ENCODE measurements at places on chromosomes 3 and 15.

- DNase-seq, result no peak
Measured at GRCh38 chr3:24174614-24175013, 229.5 kb downstream of the NR1D2 start.

DNA sequence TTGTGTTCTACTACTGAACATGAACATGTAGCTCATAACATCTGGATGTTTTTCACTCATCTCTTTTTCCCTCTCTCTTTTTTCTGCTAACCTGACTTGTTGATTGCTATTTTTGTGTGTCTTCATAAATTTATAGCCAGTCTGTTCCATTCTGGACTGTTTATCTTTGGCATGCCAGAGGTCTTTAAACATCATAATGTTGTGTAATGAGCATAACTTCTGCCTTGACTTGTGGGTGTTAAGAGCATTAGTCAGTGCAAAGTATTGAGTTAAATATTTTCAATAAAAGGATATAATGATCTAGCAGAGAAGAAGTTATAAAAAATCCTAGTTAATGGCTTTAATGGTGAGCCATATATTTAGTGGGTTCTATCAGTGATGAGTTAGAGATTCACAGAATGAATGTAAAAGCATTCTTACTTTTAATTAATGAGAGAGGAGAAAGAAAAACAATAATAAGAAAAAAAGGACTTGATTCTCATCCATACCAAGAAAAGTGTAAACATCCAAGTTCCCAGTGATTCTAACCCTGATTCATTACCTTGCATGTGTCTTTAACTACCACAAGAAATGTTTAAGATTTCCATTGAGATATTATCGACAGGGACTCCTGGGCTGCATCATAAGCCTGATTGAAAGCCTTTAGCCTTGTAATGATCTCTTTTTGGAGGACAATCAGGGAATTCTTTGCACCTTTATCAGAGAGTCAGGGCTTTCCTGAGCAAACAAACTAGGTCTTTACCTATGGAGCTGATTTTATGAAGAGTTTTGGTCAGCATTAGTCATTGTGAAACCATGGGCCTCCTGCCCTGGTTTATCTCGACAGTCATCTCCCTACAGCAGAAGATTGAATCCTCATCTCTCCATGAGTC lies 22.9 kb downstream of the MITF start:
- DNase-seq, result no peak

- DNase-seq, result no peak
Measured at GRCh38 chr3:8505621-8506020, 4.0 kb downstream of the LMCD1 start.

DNA sequence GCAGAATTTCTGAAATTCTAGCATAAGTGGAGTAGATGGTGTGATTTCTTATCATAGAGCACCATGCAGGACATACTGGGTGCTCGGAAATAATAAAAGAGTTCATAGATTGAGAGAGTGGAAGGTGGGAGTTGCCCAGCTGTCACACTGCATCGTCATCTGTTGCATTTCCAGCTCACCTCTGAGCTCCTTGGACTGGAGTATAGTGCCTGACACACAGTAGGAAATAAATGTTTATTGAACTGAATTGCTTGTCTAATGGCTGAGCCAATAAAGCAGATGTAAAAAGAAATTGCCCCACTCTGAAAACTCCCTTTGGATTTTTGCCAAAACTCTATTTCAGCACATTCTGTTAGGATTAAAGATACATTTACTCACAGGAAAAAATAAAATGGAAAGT lies 108.9 kb upstream of the UBE2E1 start:
- DNase-seq, result no peak

- DNase-seq, result no peak
Measured at GRCh38 chr3:7721869-7722268, 779.8 kb upstream of the LMCD1 start.

GRCh38 chr3:58557491-58557890 lies 19.7 kb downstream of the FAM107A start:
- no peak for DNase-seq

Data from activated T-helper 1 cell treated with anti-CD3 and anti-CD28 coated beads, Interleukin-2, amount 50 U/mL, for 16 hours (primary cell).